HFFc6 (cell line): ENCODE measurements at places on chromosomes 4 and X. TPM values are rescaled to one million over a fixed set of nuclear protein-coding genes. Genes with fewer than 3 reads are reported as not detected.

The FHL1 gene
- total RNA-seq: 432 to 808 TPM (median 454 TPM) in 3 replicates

The FGFBP1 gene
- total RNA-seq: not detected in 3 replicates

The F9 gene
- total RNA-seq: not detected in 2 replicates

The DMRTC1 gene
- not detected in 3 replicates for total RNA-seq

The KLHL34 gene
- total RNA-seq: not detected in 3 replicates

The NPY1R gene
- not detected in 3 replicates for total RNA-seq

DNA sequence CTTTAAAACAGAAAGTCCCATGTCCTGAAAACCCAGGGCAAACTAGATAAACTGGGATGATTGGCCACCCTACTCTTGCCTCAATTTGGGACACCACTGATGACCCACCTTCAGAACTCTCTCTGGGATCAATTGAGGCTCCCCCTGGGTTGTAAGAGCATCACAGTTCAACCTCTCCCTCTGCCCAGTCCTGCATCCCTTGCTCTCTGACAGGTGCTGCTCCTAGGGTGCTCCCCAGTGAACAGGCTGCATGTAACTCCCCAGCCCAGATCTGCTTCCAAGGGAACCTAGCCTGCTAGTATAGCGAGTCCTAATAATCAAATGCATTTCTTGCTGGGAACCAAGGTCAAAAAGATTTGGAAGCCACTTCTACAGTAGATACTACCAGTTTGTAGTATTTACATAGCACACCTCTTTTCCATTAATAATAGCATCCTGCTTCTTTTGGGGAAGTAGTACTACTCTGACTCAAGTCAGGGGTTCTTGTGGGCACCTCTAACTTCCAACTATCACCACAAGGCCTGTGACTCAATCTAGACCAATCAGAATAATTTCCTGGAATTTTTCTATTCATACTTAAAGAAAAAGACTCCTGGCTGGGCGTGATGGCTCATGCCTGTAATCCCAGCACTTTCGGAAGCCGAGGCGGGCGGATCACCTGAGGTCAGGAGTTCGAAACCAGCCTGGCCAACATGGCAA is 42.1 kb upstream of the SPINK2 start:
- H3K4me1 ChIP-seq: no peaks in the 10 kb centered on the region
- H3K27me3 ChIP-seq: peaks cover 21% of the 10 kb centered on the region
- no peak overlapping the region for H3K27ac ChIP-seq
- H3K4me3 ChIP-seq: no peak overlapping the region

DNA sequence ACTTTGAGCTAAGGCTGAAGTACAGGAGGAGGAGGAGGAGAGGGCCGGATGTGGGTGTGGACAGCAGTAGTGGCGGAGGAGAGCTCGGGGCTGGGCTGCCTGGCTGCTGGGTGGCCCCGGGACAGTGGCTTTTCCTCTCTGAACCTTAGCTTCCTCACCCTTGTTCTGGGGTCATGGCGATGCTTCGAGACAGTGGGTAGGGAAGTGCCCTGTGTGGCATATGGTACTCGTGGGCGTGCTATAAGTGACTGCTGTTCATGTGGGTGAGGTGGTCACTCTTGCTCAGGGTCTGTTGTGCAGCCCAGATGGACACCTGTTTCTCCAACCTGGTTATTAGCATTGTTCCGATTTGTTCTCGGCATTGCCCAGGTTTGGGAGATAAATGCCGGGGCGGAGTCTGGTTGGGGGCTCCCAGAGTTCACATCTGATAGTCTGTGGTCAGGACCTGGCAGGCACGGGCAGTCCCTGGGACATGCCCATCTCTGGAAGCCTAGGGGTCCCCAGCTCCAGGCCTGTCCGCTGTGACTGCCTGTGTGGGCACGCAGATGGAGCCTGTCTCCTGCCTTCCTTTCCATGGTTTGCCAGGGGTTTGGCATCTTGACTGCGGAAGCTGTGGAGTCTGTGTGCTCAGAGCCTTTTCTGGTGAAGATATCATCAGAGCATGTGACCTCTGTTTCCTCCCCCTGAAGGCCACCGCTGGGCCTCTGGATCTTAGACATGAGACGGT is 4.9 kb upstream of the CPZ start:
- H3K27ac ChIP-seq: no peak overlapping the region
- H3K27me3 ChIP-seq: peaks cover 66% of the 10 kb centered on the region
- H3K4me1 ChIP-seq: peaks cover 10% of the 10 kb centered on the region; the same call in 1 of the 2 replicates
- DNase-seq: no peak

- no peak overlapping the region for H3K4me3 ChIP-seq
- DNase-seq: no peak
- no peaks in the 10 kb centered on the region for H3K27me3 ChIP-seq
- H3K4me1 ChIP-seq: no peaks in the 10 kb centered on the region
- H3K27ac ChIP-seq: no peak overlapping the region
Measured at GRCh38 chrX:113001836-113002235, 161.2 kb upstream of the AMOT start.

- peaks cover 22% of the 10 kb centered on the region for H3K4me1 ChIP-seq
- H3K27me3 ChIP-seq: no peaks in the 10 kb centered on the region
- no peak for DNase-seq
- peak overlapping the region; percentile 92 for H3K4me3 ChIP-seq
Measured at GRCh38 chrX:153722704-153723350, 1.4 kb downstream of the BCAP31 start.

DNA sequence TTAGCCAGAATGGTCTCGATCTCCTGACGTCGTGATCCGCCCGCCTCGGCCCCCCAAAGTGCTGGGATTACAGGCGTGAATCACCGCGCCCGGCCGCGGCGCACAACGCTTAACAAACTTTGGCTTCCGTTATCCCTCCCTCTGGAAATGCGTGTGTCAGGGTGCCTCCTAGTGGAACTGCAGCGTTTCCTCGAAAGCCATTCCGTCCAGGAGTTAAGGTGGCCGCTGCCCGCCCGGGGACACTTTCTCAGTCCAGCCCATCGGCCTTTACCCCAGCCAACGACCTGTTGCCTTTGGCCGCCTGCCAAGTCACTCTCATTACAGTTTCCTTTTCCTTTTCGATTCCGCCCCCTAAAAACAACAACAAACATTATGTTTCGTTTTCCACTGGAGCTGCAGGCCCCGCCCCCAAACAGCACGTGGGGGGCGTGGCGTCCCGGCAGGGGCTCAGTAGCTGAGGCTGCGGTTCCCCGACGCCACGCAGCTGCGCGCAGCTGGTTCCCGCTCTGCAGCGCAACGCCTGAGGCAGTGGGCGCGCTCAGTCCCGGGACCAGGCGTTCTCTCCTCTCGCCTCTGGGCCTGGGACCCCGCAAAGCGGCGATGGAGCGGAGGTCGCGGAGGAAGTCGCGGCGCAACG is at the start of gene HERC5:
Gene HERC5 (plus strand): TSS at position 450 of the 637 bp plus-strand sequence. CDS start 151 bp downstream, at position 601.
- peaks cover 24% of the 10 kb centered on the region for H3K27me3 ChIP-seq
- peak; percentile 79 for DNase-seq
- peaks cover 8% of the 10 kb centered on the region for H3K4me1 ChIP-seq
- H3K36me3 ChIP-seq: peaks cover 6% of the 10 kb centered on the region
- H3K27ac ChIP-seq: peak within 1 kb of the TSS; percentile 31; the same call in 1 of the 2 replicates

DNA sequence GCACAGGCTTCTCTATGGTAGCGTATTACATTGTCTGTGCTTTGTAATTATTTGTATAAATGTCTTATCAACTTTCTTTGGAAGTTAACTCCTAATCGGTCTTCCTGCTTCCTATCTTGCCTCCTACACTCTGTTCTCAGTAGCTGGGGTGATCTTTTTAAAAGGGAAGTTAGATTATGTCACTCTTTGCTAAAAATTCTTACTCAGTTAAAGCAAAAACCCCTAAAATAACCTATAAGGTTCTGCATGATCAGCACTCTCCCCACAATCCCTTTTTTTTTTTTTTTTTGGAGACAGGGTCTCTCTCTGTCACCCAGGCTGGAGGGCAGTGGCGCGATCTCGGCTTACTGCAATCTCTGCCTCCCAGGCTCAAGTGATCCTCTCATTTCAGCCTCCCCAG is 2.6 kb upstream of the PRPS1 start:
- peaks cover 23% of the 10 kb centered on the region for H3K4me1 ChIP-seq
- no peaks in the 10 kb centered on the region for H3K36me3 ChIP-seq
- no peak overlapping the region for H3K4me3 ChIP-seq
- no peaks in the 10 kb centered on the region for H3K27me3 ChIP-seq

GRCh38 chr4:94653095-94653649 is 104.6 kb upstream of the BMPR1B start:
- peaks cover 39% of the 10 kb centered on the region for H3K36me3 ChIP-seq
- H3K4me1 ChIP-seq: peaks cover 57% of the 10 kb centered on the region
- H3K27ac ChIP-seq: peak overlapping the region; percentile 36; the same call in 1 of the 2 replicates
- no peak for DNase-seq
- H3K4me3 ChIP-seq: no peak overlapping the region
- no peaks in the 10 kb centered on the region; the same call in 1 of the 2 replicates for H3K27me3 ChIP-seq

DNA sequence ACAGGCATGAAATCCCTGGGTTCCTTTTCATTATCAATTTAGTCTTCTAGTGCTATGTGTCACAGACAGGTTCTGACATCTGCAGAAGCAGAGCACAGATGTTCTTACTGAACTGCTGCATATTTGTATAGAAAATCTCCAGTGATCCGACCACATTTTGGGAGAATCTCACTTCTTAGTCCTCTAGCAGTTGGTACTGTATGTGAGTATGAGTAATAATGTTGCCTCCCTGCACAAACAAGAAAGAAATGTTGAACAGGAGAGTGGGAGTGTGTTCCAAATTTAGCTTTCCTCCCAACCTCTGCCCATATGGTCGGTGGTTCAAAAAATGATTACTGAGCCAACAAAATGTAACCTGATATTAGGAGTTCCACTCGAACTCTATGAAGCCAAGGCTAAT is 165.3 kb upstream of the GPC4 start:
- DNase-seq: no peak
- H3K27ac ChIP-seq: no peak overlapping the region
- H3K4me1 ChIP-seq: no peaks in the 10 kb centered on the region
- H3K36me3 ChIP-seq: no peaks in the 10 kb centered on the region

DNA sequence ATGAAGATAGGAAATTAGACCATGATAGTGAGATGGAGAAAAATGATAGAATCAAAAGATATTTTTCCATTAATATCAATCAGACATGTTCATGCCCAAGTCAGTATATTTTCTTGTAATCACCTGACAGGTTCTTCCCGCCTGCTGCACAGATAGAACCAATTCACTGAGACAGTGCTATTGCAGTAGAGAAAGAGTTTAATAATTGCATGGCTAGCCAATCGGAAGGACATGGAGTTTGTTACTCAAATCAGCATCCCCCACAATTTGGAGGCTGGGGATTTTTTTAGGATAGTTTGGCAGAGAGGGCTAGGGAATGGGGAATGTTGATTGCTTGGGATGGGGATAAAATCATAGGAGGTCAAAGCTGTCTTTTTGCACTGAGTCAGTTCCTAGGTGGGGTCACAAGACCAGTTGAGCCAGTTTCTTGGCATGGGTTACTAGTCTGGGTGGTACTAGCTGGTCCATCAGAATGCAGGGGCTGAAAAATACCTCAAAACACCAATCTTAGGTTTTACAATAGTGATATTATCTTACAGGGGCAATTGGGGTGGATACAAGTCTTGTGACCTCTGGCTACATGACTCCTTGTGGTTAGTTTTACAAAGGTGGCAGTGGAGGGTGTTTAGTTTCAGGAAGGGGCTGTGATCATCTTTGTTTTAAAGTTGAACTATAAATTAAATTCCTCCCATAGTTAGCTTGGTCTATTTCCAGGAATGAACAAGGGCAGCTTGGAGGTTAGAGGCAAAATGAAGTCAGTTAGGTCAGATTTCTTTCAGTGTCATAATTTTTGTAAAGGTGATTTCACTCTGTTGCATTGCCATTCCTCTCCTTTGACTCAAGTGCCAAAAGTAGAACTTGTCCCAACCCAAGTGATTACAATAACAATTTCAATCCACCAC is 100.3 kb upstream of the PDE5A start:
- DNase-seq: no peak
- H3K27me3 ChIP-seq: no peaks in the 10 kb centered on the region; the same call in 1 of the 2 replicates
- peaks cover 80% of the 10 kb centered on the region for H3K4me1 ChIP-seq
- H3K36me3 ChIP-seq: peaks cover 24% of the 10 kb centered on the region

DNA sequence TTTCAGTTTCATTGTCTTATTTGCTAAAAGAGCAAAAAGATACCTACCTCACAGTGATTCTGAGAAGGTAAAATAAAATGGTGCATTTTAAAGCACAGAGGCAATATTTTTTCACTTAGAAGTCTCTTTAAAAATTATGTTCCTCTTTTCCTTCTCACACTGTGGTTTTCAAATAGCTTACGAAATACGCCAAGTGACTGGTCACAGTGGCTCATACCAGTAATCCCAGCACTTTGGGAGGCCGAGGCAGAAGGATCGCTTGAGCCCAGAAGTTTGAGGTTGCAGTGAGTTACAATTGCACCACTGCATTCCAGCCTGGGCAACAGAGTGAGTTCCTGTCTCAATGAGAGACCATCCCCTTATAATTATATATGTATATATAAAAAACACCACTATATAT is 372.6 kb downstream of the FBXO8 start:
- H3K36me3 ChIP-seq: no peaks in the 10 kb centered on the region; the same call in 1 of the 2 replicates
- no peaks in the 10 kb centered on the region; the same call in 1 of the 2 replicates for H3K27me3 ChIP-seq
- no peak overlapping the region for H3K4me3 ChIP-seq
- H3K27ac ChIP-seq: no peak overlapping the region

GRCh38 chr4:24024157-24024556 is 134.3 kb upstream of the PPARGC1A start:
- no peak overlapping the region for H3K27ac ChIP-seq
- H3K27me3 ChIP-seq: no peaks in the 10 kb centered on the region; the same call in 1 of the 2 replicates
- DNase-seq: no peak
- H3K4me3 ChIP-seq: no peak overlapping the region

DNA sequence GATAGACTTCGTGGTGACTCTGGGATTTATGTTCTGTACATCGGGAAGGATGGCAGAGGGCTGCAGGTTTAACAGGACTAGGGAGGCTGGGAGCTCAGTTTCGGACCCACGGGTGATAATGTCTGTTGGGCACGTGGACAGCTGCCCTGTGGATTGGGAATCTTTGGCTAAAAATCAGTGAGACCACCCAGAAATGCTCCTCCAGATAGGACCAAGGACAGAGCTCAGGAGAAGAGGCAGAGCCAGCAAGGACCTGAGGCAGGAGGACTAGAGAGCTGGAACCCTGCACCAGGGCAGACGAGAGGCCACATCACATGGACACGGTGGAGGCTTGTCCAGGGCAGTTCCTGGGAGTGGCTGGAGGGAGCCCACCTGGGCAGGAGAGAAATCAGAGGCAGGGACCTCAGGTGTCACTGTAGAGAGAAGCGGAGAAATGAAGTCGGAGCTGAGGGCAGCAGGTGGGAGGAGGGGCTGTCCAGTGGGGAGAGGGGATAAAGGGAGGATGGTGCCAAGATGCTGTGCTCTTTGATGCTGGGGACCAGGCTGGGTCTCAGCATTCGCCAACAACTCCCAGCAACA is 79.2 kb downstream of the CPZ start:
- H3K4me3 ChIP-seq: no peak overlapping the region
- H3K4me1 ChIP-seq: no peaks in the 10 kb centered on the region
- no peaks in the 10 kb centered on the region for H3K36me3 ChIP-seq

DNA sequence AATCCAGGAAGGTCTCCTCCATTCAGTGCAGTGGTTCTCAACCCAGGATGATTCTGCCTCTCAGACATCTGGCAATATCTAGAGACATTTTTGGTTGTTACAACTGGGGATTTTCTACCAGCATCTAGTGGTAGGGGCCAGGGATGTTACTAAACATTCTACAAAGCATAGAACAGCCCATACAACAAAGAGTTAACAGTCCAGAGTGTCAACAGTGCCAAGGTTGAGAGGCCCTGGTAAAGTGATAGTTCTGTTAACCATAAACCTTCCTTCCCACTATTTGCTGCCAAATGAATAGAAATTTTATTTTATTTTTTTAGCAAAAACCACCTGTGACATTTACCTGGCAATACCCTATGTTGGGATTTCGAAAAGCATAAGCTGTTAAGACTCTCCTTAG is 92.8 kb upstream of the UCP1 start:
- DNase-seq: no peak
- H3K36me3 ChIP-seq: peaks cover 12% of the 10 kb centered on the region
- H3K4me3 ChIP-seq: no peak overlapping the region
- peaks cover 10% of the 10 kb centered on the region for H3K4me1 ChIP-seq
- H3K27ac ChIP-seq: no peak overlapping the region
- no peaks in the 10 kb centered on the region for H3K27me3 ChIP-seq

- H3K4me1 ChIP-seq: no peaks in the 10 kb centered on the region
- H3K4me3 ChIP-seq: no peak overlapping the region
- peaks cover under 1% of the 10 kb centered on the region; the same call in 1 of the 2 replicates for H3K36me3 ChIP-seq
- no peak overlapping the region for H3K27ac ChIP-seq
- H3K27me3 ChIP-seq: peaks cover 31% of the 10 kb centered on the region
Measured at GRCh38 chr4:1462009-1462767, 55.9 kb upstream of the NKX1-1 start.
